ENCODE measurements at places on chromosomes 3 and 15.

GRCh38 chr3:14874784-14875183 lies 56.0 kb downstream of the FGD5 start:
- DNase-seq = no peak

- DNase-seq = no peak
Measured at GRCh38 chr15:39406485-39406884, 174.4 kb upstream of the THBS1 start.

DNA sequence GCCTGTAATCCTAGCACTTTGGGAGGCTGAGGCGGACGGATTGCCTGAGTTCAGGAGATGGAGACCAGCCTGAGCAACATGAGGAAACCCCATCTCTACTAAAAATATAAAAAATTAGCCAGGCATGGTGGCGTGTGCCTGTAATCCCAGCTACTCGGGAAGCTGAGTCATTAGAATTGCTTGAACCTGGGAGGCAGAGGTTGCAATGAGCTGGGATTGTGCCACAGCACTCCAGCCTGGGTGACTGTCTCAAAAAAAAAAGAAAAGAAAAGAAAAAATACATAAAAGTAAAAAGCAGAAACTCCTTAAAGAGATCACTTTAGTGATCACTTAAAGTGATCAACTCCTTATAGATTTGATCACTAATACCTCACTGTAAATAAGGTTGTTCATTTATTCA lies 78.0 kb downstream of the GMPS start:
- peak; percentile 14 for DNase-seq

DNA sequence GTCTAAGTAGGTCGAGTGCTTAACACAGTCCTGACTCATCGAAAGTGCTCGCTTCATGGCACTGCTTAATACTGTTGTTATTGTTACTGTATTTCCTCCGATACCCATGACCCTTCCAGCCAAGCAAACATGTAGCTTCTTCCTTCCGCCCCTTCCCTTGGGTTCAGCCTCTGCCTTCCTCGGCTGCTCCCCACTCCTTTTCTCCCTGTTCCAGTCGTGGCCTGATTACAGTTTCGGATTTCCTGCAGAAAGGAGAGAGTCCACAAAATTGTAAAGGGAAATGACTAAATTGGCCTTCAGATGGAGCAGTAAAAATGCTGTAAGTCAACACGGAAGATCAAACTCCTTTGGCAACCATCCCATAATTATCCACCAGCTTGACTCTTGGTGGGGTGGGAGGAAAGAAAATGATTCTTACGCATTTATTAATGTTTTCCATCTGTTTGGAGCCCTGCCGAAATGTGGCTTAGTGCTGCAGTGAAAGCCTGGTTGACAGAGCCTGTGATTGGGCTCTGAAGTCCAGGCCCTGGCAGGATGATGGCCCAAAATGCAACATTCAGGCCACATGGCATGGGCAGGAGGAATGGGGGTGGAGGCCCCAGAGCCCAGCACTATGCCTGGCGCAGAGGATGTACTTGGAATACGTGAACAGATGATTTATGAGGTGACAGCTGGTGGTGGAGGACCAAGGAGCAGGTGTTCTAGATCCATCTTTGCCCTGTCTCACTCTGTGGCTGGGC lies 37.6 kb downstream of the FAM3D start:
- peak; percentile 99 for DNase-seq

GRCh38 chr3:58241306-58242044 lies 3.9 kb downstream of the ABHD6 start:
- no peak for DNase-seq

GRCh38 chr3:133377396-133377795 lies 22.5 kb upstream of the BFSP2 start:
- DNase-seq = peak; percentile 53

GRCh38 chr15:96225642-96226259 lies 104.7 kb upstream of the NR2F2 start:
- no peak for DNase-seq

DNA sequence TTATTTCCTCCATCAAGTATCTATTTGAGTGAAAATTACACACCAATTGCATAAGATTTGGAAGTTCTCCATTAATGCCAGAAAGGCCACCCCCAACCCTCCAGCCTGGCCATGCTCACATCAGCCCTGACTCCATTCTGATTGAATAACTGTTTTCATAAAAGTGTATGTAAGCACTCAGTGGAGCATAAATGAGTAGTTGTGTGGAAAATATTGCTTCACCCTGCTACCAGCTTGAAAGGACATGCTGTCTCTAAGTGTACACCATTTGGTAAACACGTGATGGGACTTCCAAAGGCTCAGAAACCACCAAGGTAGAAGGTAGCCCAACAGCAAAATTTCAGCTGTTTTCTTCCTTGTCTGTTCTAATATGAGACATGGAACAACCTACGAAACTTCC lies 393.8 kb downstream of the ZNF385D start:
- peak; percentile 2 for DNase-seq

GRCh38 chr3:55608301-55608937 lies 121.3 kb upstream of the WNT5A start:
- no peak for DNase-seq

GRCh38 chr15:70056091-70056680 lies 41.5 kb downstream of the TLE3 start:
- DNase-seq = no peak

DNA sequence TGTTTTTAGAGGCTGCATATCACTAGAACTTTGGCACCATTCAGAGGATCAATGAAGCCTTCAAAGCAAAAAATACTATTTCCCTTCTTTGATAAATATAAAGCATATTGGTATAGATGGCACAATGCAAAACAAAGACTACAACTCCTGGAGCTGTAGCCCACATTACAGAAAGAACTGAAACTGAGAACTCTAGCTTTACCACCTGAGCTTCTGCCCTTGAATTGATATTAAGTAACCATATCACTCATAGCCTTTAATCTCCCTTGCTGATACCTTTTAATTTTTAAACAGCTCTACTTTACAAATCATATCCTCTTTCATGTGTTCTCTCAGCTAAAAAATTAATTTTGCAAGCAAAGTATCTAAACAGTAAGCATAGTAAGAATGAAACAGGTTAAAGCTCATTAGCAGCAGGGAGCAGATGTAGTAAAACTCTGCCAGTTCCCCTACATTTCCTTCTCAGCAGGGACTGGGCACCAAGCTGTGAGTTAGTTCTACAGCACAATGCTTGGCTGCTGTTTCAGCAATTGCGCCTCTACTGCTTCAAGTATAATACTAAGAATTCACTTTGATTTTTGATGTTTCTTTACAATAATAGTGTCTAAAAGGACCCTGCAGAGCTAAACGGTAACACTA lies 97.9 kb upstream of the NANOGP8 start:
- no peak for DNase-seq

DNA sequence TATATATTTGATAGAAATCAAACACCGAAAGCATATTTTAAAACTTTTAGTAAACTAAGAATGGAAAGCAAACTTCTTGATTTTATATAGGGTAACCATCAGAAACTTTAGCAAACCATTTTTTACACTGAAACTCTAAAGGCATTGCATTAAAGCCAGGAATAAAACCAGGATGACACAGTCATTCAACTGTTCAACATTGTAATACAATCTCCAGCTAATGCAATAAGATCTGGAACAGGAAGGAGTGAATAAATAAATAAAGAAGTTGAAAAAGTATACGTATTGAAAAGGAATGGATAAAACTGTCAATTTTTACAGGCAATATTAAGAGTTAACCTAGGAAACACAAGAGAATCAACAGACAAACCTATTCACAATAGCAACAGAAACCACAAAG lies 181.9 kb upstream of the TTC14 start:
- DNase-seq = no peak

GRCh38 chr3:36774052-36774451 lies 9.7 kb upstream of the DCLK3 start:
- DNase-seq = peak; percentile 38

DNA sequence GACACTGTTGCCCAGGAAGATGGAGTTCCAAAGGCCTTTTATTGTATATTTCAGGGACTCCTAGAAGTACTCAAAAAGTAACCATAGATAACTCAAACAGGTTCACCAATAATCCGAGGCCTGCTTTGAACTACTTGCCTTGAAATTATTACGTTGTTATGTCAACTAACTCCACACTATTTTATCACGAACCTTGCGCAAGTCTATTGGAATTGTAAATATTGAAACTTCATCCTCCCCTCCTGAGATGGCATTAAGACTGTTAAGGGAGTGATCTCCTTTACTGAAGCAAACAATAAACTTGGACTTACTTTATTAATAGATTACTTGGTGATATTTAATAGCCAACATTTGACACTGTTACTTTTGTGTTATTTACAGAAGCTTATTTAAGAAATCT lies 199.6 kb upstream of the GADL1 start:
- DNase-seq = no peak

GRCh38 chr3:84074767-84075166 lies 884.0 kb upstream of the CADM2 start:
- no peak for DNase-seq

- DNase-seq = no peak
Measured at GRCh38 chr15:101173233-101174119, 78.4 kb downstream of the CHSY1 start.

- DNase-seq = peak; percentile 35
Measured at GRCh38 chr3:183698318-183698751, 738 bp downstream of the YEATS2 start.

DNA sequence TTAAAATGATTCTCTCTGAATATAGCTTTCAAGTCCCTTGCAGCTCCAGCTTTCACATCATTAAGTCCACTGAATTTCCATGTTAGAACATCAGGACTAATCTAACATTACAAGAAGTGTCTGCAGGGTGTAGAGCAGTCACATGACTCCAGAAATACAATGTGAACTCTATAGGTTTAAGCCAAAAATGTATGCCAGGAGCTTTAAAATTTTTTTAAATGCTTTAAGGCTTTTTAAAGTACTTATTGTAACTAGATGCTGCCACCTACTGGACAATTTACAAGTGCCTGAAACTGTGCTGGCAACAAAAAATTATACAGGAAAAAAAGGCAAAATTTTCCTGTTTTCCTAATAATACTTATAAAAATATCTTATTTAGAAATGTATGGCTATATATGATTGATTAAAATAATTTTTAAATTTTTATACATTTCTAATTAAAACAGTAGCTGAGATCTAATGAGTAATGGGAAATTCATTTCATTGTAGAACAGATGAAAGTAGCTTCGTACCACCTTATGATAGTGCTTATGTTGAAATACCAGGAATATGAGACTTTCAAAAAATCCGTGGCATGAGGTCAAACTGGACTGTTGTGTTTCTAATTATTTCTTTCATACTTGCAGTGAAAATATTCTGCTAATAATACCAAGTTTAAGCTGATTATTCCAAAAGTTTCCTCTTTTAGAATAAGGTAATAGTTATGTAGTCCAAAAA lies 25.7 kb downstream of the FSIP1 start:
- peak; percentile 76 for DNase-seq

DNA sequence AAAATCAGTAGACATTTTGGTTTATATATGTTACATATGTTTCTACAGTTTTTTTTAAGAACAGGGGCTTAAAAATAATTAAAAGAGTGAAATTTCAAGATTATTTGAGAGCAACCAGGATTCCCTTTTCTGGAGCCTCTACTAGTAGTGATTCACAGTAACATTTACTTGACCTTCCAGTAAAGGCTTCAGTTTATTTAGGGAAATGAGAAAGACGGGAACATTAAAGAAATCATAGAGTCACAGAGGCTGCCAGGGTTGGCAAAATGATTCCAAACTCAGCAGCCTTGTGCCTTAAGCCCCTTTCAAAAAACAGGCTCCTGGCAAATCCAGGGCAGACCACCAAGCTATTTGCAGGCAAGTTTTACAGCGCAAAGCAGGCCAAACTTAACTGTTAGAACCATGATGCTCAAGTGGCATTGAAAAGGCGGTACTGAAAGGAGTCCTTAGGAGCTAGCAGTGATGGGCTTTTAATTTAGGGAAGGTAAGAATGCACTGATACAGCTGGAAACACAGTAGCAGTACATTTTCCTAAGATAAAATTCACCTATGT lies 201.1 kb upstream of the ADAMTS9 start:
- DNase-seq = no peak

DNA sequence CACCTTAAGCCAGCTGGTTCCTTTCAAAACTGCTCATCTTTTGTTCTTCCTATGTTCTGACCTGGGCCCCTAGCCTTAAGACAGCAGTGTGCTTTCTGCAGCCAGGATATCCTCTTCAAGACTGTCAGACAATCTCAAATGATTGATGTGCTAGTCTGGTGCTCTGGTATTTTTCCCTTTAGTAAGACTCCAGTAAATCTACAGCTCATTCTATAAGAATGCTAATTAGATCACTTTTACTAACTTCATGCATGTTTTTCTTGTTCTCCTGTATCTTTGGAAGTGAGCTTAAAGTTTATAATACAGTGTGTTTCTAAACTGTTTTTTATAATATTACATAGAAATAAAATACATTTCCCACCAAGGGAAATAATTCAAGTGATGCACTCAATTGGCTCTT lies 220.9 kb upstream of the NANOGP8 start:
- peak; percentile 96 for DNase-seq

DNA sequence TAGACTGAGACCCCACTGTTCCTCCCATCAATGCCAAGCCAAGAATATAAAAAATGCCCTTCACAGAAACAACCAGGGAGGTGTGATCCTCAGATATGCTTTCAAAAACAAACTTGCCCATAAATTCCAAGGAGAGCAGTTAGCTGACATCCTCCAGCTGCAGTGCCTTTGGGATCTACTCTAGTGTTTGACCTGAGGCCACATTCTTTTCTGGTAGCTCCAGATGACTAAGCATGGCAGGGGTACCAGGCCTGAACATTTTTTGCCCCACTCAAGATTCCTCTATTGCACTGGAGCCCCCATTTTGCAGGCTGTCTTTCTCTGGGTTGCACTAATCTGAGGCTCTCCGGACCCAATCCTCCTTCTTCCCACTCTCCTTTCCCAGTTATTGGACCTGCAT lies 27.9 kb upstream of the ACP3 start:
- DNase-seq = no peak

DNA sequence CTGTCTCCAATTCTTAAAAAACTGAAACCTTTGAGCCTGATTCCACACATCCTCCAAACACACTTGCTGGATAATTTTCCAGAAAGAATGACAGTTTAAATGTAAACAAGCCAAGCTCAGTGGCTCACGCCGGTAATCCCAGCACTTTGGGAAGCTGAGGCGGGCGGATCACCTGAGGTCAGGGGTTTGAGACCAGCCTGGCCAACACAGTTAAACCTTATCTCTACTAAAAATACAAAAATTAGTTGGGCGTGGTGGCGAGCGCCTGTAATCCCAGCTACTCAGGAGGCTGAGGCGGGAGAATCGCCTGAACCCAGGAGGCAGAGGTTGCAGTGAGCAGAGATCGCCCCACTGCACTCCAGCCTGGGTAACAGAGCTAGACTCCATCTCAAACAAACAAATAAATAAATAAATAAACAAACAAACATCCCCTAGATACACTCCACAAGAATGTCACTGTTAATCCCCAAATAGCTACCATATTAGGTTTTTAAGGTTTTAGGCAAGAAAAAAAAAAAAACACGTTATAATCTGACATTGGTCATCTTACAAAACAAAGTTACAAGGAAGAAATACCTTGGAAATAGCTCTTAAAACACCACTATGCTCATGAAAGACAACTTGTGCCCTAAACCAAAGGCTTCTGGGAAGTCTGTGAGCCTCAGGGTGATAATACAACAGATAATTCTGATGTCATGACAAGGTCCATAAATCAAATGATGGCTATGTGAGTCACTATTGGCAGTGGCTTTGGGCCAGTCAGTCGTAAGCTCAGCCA lies 13.2 kb downstream of the TNIK start:
- peak; percentile 79 for DNase-seq

GRCh38 chr3:40985195-40985594 lies 214.1 kb upstream of the CTNNB1 start:
- DNase-seq = no peak
